SIG-M5 (cell line): ENCODE measurements at places on chromosomes 3 and 15.

DNA sequence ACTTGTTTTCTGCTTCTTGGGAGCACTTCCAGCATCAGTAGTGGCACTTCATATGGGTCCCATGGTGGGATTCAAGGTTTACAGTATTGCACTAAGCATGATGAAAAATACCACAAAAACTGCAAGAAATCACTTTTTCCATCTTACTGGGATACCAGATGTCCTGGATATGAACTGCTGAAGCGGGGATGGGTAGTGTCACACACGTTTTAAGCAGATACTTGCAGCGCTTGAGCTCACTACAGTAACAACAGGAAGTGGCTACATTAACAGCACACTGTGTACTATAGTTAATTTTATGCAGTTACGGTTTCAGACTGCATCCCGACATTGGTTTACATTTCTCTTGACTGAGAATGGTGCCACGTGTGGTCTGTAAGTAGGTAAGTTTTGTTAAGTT is 3.5 kb upstream of the ISG20 start:
- no peak for DNase-seq

GRCh38 chr3:129409541-129409940 is 18.9 kb downstream of the EFCAB12 start:
- DNase-seq, result no peak

- DNase-seq, result no peak
These were observed 38.4 kb downstream of the LIMD1 start for GRCh38 chr3:45632956-45633355.

DNA sequence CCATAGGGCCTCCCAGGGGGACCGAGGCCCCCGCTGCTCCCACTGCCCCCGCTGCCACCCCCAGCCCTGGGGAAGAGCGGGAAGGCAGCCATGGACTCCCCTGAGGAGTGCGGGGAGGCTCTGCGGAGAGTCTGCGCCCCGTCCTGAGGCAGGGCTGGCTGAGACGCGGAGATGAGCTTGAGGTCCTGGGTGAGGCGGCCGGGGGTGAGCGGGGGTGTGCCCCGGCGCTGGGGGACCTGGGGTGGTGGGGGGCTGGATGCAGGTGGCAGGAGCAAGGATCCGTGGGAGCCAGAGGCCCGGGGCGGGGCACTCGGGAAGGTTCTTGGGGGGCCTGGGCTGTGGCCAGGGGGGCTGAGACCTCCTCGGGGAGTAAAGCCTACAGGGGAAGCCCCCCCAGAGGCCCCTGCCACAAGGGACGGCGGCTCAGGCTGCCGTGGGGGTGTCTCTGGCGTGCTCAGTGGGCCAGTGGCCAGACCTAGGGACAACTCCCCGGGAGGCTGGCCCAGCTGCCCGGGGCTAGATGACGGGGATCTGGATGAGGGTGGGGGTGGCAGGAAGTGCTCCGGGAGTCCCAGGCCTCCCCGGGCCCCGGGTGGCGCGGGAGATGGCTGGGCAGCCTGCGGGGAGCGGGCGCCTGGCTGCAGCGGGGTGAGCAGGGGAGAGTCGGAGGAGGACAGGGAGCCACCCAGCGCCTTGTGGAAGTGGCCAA is 45.9 kb downstream of the HCN4 start:
- no peak for DNase-seq

GRCh38 chr15:33860754-33861153 is 107.5 kb upstream of the CHRM5 start:
- no peak for DNase-seq

GRCh38 chr15:38401106-38401505 is 52.8 kb upstream of the FAM98B start:
- no peak for DNase-seq

- DNase-seq, result no peak
These were observed 83.7 kb upstream of the ARHGEF3 start for GRCh38 chr3:56885453-56885852.

GRCh38 chr3:46845860-46846623 is 17.2 kb downstream of the MYL3 start:
- DNase-seq, result no peak

- no peak for DNase-seq
These were observed 9.9 kb downstream of the ALDH1A3 start for GRCh38 chr15:100889385-100890050.

GRCh38 chr15:72196409-72197040 is 1.1 kb downstream of the GRAMD2A start:
- no peak for DNase-seq

GRCh38 chr15:87557881-87558280 is 698.7 kb downstream of the NTRK3 start:
- no peak for DNase-seq

DNA sequence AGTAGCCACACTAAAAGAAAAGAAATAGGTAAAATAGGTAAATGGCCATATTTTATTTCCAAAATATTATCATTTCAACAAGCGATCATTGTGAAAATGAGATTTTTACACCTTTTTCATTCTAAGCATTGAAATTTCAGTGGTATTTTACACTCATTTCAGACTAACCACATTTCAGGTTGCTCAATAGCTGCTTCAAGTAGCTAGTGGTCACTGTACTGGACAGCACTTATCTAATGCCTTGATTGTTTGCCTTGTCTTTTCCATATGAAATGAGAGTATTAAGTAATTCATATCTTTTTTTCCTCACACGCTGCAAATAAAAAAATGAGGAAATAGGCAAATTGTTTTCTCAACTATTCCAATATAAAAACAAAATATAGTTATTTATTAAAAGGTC is 332.8 kb downstream of the NLGN1 start:
- DNase-seq, result no peak
